Mesenteric fat pad (tissue), 1 donor: ENCODE measurements at places on chromosomes 12 and 14.

GRCh38 chr14:97298331-97298730, 501.1 kb downstream of the VRK1 start:
- DNase-seq: no peak

DNA sequence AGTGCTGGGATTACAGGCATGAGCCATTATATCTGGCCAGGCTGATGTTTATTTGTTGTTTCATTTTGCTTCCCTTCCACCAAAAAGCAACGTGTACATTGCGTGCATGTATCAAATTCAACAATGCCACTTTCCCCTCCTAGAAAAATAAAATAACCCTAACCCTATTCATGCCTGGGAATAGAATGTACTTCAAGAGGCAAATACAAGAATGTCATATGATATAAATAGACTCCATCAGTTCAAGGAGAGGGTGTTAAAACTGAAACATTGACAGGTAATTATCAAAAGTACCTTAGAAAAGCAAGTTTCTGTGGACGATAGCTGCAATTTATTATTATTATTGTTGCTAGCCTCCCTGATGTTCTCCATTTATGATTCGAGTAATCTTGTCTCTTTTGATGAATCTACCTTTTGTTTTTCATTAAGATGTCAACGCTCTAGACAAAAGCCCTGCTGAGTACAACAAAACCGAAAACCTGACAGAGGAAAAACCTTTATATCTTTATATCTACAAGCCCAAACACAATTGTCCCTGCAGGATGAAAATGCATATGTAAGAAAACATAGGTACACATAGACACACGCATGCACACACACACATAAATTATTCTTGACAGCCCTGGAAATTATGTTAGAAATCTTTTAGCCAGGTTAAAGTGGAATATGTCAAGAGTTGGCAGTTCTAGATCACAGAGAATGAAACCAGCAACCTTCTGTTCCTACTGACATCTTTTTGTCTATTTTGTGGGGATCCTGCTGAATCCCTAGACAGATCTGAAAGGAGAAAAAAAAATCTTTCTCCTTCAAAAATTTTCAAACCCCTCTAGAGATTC, 98.9 kb downstream of the BTG1 start:
- DNase-seq: no peak

DNA sequence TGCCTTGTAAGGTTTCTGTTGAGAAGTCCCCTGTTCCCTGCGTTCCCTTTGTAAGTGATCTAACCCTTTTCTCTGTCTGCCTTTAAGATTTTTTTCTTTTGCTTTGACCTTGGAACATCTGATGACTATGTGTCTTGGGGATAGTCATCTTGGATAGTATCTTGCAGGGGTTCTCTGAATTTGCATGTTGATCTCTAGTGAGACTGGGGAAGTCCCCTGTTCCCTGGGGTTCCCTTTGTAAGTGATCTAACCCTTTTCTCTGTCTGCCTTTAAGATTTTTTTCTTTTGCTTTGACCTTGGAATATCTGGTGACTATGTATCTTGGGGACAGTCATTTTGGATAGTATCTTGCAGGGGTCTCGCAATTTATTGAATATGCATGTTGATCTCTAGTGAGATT, 38.2 kb upstream of the TMX1 start:
- DNase-seq: no peak

GRCh38 chr12:27564612-27565213, 40.7 kb downstream of the PPFIBP1 start:
- DNase-seq: no peak

GRCh38 chr14:25032092-25032784, 17.7 kb downstream of the STXBP6 start:
- DNase-seq: no peak

DNA sequence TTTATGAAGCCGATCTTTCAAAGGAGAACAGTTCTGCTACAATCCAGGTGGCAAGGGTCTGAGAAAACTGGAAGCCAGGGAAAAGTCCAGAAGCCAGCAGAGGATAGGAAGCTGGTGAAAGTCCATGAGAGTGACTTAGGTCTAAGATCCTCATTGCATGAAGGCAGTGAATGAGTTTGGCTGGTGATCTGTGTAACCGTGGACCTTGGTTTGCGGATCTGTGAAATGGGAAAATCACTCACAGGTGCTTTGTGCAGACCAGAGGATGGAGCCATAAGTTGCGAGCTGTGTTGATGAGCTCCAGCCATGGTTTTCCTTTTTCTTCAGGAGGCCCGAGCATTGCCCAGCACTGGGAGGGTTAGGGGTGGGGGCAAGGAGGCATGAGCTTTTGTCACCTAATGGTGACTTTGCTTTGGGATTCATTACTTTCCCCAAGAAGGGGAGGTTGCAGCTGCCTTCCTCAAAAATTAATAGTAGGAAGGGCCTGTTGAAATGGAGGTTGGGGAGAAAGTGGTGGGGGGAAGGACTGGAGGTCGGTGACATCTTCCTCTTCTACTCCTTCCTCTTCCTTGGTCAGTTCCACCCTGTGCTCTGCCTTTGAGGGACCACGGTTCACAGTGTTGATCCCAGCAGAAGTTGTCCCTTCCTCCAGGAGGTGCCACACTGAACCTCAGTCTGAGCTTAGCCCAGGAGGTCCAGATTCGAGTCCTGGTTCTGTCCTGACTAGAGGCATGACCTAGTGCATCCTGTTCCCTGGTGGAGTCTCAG, 20.3 kb upstream of the SERPINA6 start:
- DNase-seq: no peak

- no peak for DNase-seq
Observed at GRCh38 chr14:88935083-88935482, 110.6 kb downstream of the TTC8 start.

- DNase-seq: no peak
Observed at GRCh38 chr14:46988312-46988711, 336.7 kb upstream of the RPL10L start.

GRCh38 chr14:35965400-35965799, 139.3 kb downstream of the BRMS1L start:
- no peak for DNase-seq

- DNase-seq: no peak
Observed at GRCh38 chr14:50038398-50039119, 77.8 kb downstream of the VCPKMT start.

DNA sequence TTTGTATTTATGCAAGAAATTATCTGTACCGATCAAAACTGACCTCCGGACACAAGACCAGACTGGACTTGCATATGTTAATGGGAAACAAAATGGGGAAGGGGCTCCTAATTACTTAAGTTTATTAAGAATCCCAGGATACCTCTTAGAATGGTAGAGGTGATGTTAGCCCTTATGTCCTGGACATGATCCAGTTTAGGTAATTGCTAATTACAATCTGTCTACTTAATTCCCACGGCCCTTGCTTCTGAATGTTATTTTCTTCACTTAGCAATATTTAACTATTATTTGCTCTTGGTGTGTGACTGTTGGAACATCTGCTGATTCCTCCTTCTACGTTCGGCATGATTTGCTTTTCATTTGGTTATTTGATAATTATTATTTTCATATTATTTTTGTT, 644.0 kb downstream of the DIO2 start:
- no peak for DNase-seq

- DNase-seq: no peak
Observed at GRCh38 chr12:20368651-20369304, 441 bp downstream of the PDE3A start.
